ENCODE measurements at places on chromosomes 4 and X. TPM values are rescaled to one million over a fixed set of nuclear protein-coding genes. Genes with fewer than 3 reads are reported as not detected.

FGF13 gene
- not detected for total RNA-seq

HSPA4L gene
- total RNA-seq = 21.2 TPM

HELT gene
- not detected for total RNA-seq

SLC49A3 gene
- 1.4 TPM for total RNA-seq

CCNB3 gene
- total RNA-seq = 0.30 TPM

RNF113A gene
- 17.5 TPM for total RNA-seq

HSFX2 gene
- not detected for total RNA-seq

AASDH gene
- total RNA-seq = 11.3 TPM

FAM47B gene
- total RNA-seq = not detected

BMP3 gene
- total RNA-seq = 0.05 TPM

Data from smooth muscle cell of the umbilical artery (primary cell).